Right forelimb (tissue), 1 donor: ENCODE measurements at places on chromosomes 3 and 15.

GRCh38 chr3:48285675-48286074 lies 44.8 kb downstream of the ZNF589 start:
- DNase-seq = no peak

DNA sequence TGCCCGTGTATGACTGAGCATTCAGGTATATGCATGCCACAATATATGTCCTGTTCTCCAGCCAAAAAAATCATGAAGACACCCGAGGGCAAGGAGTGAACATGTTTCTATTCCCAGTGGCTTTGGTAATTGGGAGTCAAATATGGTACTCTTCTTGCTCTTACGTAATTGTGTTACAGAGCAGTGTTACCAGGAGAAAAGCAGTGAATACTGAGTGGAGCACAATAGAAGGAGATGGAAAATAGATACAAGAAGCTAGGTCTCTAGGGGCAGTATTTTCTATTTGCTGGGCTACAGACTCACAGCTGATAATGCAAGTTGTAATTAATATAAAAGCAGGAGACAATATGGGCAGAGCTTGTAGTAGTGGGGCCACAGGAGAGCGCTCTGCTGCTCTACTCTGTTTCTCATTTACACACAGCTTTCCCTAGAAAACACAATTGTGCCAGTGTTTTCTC lies 13.2 kb downstream of the MEIS2 start:
- DNase-seq = no peak

DNA sequence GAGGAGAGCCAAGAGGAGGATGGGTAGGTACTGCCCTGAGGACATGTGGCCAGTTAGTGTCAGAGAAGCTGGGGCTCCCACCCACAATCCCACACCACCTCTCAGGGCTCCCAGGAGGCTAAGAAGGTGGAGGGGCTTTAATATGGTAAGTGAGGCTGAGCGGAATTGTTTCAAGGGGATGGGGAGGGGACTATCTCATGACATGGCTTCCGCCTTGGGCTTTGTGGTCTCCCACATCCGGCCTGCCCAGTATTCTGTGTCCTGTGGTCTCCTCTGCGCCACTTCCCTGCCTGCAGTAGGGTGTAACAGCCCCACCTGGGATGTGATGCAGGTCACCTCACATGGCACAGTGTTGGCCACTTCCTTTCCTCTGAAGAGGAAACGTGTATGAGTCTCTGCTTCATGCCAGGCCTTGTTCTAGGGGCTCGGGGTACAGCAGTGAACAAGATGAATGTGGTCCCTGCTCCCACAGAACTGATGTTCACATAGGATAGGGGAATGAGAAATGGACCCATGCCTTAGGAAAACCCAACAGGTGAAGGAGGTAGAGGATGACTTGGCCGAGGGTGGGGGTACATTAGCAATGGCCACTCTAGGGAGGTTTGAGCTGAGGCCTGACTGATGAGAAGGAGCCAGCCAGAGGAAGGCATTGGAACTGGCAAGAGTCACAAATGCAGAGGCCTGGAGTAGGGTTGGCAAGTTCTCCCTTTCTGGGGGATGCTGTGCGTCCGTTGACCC lies 3.2 kb downstream of the NEIL1 start:
- DNase-seq = no peak

- no peak for DNase-seq
Observed at GRCh38 chr3:69838217-69838616, 99.0 kb downstream of the MITF start.

DNA sequence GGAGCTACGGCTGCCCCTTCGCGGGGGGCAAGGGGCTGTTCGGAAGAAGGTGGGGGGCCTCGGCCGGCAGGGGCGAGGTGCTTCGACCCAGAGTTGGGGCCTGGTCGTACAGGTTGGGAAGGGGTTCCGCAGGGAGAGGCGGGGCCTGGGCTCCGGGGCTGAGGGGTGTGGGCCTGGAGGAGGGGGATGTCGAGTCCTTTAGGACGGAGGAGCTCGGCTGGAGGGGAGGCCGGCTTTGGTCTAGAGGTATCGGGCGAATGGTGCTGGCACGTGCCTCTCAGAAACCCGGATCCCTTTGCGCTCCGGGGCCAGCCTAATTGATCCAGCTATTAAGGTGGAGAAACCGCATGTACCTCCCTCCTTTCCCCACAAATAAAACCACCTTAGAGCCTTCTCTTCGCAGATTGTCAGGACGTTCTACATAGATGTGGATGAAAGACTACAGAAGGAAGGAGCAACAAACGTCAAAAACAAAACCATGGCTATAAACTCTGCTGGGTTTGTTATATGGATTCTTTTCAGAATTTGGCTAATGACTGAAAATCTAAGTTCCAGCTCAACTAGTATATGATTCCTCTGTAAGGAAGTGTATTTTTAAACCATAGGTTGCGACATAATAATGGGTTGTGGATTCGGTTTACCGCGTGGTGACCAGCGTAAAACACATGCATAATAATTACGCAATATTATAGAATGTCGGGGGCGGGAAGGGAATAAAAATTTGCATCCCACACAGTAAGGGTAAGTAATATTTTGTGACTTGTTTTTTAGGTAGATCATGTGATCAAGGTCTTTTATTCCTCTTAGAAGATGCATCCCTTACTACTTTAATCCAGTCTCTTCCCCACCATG lies 644 bp upstream of the NGLY1 start:
- DNase-seq = peak; percentile 88

DNA sequence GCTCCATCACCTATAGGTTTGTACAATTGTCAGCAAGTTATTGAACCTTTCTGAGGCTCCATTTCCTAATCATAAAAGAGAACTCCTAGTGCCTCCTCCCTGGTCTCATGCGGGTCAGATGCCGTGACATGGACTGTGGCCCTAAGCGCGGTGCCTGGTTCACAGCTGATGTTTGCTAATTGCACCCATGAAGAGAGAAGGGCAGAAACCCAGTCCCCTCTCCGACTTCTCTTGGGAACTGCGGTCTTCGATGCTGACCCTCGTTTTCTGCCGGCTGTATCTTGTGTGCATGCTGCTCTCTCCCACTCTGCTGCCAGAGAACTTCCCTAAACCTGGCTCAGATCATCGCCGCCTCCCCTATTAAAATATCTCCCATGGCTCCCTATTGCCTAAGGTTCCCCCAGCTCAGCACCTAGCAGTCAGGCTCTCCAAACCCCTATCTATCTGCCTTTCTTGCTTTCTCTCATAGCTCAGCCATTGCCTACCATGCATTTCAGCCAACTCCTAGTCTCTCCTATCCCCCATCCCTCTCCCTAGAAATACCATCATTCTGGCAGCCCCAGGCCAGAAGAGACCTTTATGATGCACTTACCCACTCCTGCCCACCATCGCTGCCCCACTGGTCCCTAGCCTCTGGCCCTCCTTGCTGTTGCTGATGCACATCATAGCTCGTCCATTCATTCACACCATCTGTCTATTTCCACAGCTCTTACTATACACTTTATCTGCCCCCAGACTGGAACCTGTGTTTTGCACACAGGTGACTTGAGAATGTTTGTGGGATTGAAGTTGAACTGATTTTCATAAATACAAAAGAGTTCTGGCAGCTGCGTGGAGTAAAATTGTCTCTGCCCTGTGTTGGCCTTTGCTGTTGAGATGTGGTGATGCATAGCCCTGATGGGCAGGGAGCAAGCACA lies 6.6 kb downstream of the ISG20 start:
- no peak for DNase-seq

DNA sequence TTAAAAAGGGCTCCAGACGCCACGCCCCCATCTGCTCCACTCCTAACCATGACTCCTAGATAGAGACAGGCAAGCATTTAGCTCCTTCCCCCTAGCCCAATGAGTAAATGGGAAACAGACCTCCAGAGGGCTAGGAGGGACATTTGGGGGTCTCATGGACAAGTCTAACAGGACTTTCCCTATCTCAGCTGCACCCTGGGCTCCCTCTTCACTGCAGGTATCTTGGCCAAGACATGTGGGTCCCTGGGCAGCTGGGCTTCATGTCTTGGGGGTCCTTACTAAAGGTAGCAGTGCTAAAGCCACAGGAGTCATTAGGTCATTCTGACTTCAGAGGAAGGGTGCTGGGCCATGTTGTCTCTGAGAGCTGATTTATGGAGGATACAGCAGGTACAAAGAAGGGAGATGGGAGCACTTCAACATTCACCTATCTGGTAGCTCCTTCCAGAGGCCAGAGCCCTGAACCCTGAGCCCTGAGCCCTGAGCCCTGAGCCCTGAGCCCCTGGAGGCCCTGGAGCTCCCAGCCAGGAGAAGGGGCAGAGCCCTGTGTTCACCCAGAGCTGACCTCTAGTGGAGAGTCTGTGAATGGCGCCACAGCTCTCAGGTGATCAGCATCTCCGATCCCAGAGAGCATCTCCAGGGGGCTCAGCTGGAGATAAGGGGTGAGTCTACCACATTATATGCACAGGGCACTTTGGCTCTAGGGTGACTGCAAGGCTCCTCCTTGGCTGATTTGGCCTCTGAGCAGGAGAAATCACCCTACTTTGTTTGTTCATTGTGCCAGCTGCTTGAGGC lies 40.1 kb upstream of the EPHB1 start:
- DNase-seq = no peak

DNA sequence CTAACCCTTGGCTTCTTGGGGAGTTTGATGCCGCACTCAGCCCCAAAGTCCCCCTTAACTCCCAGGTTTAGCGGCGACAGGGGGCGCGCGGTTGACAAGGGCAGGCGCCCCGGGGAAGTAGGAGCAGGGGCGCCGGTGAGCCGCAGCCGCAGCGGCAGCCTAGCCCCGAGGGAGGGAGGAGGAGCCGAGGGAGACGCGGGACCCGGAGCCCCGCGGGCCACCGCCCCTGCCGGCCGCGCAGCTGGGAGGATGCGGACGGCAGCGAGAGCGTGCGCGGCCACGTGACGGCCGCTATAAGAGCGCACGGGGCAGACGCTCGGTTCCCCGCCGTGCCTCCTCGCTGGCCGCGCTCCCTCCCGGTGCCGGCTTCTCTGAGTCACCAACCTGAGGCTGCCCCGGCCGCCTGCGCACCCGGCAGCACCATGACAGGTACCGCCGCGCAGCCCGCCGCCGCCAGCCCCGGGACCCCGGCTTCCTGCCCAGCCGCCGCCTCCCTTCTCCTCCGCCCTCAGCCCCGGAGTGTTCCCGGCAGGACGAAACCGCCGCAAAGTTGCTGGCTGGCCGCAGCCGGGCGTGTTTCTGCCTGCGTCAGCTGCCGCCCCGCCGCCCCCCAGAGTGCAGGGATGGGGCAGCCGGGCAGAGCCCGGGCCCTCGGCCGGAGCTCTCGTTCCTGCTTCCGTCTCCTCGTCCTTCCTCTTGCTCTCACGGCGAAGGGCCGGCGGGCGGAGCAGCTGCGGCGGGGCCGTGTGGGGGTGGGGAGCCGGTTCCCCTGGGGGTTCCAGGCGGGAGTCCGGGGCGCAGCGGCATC lies at the start of gene GYG1:
TSS of gene GYG1 (plus strand) at position 322 of the 808 bp plus-strand sequence. CDS start at position 423, 101 bp downstream.
- peak; percentile 84 for DNase-seq

DNA sequence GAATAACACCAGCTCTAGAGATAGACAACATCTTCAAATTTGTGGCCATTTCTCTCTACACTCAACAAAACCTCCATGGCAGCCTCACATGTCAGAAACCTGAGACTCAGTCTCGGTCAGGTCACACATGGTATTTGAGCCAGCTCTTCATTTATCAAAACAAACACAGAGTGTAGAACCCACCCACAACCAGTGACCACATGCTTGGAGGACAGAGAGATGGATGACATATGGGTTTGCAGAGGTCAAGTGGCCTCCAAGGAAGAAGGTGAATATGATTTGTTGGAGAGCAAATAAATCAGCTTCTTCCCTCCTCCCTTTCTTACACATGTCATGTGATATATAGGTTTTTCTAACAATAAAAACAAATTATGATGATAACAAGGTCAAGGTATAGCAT lies 278.1 kb upstream of the LRTM1 start:
- DNase-seq = no peak

DNA sequence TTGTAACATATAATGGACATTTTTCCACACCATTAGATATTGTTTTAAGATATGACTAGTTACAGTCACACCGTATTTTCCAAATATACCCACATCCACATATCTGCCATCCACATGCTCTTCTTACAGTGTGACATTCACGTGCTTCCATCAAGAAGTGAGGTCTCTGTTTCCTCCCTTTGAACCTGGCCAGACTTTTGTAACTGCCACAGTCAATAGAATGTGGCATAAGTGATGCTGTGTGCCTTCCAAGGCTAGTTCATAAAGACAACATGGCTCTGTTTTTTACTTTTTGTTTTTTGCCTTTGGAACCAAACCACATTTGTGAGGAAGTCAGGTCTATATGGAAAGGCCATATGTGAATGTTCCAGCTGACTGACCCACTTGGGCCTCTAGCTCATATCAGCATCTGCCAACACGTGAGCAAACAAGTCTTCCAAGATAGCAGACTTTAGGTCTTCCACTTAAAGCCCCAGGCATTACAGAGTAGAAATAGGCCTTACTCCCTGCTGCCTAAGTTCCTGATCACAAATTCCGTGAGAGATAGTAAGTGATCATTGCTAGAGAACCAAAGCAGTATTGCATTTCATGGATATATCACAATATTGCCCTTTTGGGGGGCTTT lies 27.1 kb downstream of the EIF1B start:
- DNase-seq = no peak

DNA sequence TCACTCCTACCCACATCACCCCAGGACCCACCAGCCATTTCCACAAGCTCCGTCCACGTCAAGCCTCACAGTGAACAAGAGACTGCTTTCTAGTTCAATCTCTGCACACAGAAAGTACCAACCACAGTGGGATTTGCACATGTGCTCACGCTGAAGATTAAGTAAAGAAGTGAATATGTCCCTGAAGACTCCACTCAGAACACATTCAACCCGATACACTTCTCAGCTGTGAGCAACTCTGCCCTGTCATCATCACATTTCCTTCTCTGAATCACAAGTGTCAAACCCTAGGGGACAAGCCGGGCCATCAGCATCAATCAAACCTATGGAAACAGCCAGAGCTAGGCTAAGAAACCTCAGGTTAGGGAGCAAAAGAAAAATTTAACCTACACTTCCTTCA lies 1.9 kb downstream of the STIMATE start:
- DNase-seq = no peak

GRCh38 chr3:193788189-193788991 lies 195.4 kb downstream of the OPA1 start:
- DNase-seq = peak; percentile 82

- no peak for DNase-seq
Observed at GRCh38 chr3:66394753-66395249, 106.0 kb downstream of the LRIG1 start.

- no peak for DNase-seq
Observed at GRCh38 chr3:150247441-150247840, 160.7 kb upstream of the TSC22D2 start.

DNA sequence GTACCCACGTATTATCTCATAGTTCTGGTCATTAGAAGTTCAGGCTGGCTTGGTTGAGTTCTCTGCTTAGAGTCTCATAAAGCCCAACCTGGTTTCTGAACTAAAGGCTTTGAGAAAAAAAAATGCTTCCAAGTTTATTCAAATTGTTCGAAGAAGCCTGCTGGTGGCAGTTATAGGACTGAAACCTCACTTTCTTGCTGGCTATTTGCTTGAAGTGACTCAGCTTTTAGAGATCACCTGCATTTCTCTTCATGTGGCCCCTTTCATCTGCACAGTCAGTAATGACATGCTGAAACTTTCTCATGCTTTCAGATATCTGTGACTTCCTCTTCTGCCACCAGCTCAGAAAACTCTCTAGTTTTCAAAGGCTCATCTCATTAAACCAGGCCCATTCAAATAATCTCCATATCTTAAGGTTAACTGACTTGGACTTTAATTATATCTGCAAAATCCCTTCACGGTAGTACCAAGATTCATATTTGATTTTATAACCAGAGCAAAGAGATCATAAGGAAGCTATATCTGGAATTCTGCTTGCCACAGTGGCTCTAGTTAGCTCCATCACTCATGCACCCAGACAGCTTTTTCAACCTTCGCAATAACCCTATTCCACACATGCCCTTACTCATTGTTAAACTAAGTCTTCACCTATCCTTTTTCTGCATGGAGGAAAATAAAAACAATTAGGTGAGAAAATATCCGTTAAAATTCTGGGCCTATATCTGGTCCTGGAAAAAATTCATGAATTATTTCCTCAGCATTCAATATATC lies 433.8 kb upstream of the CBLB start:
- no peak for DNase-seq
